ENCODE measurements at places on chromosomes 12 and 14.
A peak's percentile ranks its signal among the peaks of the same experiment; 100 is the strongest.

GRCh38 chr12:132505105-132505851 lies 15.3 kb downstream of the FBRSL1 start:
- no peak for ATAC-seq

GRCh38 chr12:54959291-54960018 lies 25.1 kb downstream of the TESPA1 start:
- ATAC-seq, result peak; percentile 89

DNA sequence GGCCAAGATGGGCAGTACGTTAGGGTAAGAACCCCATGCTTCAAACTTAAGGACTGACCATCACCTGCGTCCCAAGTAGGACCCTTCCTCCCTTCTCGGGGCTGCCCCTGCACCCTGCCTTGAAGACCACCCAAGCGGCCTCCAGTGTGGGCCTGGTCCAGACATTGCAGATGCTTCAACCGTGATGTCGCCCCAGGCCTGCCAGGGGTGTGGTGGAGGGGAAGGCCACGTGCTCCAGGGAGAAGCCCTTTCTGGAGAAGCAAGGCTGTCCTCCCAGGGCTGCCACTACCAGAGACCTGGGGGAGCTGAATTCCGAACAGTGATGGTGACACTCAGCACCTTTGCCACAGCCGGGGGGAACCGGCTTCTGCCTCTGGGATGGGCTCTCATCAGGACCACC lies 13.3 kb downstream of the NGB start:
- no peak for ATAC-seq

DNA sequence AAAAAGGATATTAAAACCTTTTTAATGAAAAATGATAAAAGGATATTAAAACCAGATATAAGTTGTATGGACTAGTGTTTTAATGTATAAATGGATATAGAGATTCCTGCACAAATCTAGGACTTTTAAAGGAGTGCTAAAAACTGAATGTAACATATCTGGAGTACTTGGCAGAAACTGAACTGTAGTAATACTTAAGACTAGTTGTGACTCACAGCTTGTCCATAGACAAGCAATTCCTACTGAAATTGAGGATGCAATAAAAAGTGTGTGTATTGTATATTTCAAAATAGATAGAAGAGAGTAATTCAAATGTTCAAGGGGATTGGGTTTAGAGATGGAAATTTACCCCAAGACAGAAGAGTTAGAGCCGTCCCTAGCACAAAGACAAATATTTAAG lies 59.6 kb downstream of the FBXO33 start:
- ATAC-seq, result no peak
